Foreskin fibroblast (primary cell): ENCODE measurements at places on chromosomes 6 and 20.

GRCh38 chr6:27281105-27281539 is 31.0 kb downstream of the POM121L2 start:
- no peak for DNase-seq

GRCh38 chr20:1528811-1529210 is 28.7 kb downstream of the SIRPD start:
- peak; percentile 46 for DNase-seq

DNA sequence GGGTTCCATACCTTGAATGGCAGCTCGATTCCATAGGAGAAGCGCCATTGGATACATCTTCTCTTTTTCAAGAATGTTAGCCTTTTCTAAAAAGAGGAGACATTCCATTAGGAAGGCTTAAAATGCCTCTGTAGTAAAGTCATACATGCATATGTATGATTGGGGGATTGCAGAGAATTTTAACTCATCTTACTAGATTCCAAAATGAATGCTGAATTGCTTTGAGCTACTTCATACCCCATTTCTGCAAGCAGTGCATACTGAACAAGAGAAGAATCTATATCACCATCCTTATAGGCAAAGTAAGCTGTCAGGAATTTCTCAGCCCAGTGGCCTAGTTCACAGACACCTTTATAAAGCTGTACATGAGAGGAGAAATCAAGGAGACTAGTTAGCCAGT is 80.3 kb downstream of the NDUFAF5 start:
- DNase-seq: no peak

DNA sequence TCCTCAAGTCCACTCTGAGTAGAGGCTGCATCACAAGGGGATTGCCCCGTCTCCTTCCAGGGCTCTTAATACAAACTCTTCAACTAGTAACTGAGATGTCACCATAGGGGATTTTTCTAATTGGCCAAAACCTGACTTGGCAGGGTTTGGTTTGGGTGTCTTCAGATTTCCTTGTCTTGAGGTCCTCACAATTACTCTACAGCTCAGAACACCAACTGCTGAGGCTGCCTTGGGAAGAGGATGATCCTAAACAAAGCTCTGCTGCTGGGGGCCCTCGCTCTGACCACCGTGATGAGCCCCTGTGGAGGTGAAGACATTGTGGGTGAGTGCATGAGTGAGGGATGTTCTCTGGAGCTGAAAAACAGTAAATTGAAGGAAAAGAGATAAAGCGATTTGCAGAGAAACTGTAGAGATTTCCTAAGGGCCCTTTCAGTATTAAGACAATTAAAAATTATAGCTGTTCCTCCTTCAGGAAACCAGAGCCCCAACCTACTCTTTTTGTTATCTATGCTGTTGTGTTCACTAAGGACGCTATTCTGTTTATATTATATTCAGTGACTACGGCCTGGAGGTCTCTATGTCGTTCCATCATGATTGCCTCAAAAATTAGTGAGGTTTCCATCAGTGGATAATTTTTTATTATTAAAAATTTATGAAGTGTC is at the start of gene HLA-DQA1:
Gene HLA-DQA1, plus strand, starts transcription at position 188 of the 662 bp plus-strand sequence. Its CDS starts 53 bp downstream, at position 241.
- DNase-seq: no peak
